ENCODE measurements at places on chromosomes 3 and 15.

DNA sequence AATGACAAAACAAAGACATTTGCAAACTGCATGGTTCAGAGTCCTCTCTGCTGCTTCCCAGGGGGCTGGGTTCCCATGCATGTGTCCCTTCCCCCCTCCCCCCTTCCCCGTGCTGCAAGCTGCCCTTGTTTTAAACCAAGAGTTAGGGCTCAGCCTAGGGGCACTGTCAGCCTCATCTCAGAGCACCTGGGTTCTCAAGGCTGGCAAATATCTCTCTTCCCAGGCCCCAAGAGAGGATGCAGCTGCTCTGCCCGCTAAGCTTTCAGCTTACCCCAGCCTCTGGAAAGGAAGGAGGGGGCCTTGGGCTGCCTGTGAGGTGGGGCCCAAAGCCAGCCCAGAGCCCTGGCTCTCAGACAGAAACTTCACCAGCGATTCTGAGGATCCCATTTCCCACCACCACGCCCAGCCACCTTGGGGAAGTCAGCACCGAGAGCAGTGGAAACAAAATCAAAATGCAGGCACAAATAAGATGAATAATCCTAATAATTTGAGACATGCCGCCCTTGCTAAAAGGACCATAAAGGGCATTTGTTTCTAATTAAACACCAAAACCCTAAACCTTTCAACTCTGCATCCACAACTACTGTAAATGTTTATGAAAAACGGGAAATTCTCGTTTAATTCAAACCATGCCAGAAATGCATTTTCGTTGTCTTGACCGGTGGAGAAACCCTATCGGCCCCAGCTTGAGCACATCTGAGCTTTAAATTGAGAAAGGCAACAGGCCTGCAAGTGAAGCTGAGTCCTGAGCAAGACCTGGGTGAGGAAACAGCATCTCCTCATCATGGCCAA lies 67.7 kb upstream of the WNT5A start:
- DNase-seq: no peak

- no peak for DNase-seq
These were observed 175.3 kb downstream of the PLCL2 start for GRCh38 chr3:17059989-17060550.

DNA sequence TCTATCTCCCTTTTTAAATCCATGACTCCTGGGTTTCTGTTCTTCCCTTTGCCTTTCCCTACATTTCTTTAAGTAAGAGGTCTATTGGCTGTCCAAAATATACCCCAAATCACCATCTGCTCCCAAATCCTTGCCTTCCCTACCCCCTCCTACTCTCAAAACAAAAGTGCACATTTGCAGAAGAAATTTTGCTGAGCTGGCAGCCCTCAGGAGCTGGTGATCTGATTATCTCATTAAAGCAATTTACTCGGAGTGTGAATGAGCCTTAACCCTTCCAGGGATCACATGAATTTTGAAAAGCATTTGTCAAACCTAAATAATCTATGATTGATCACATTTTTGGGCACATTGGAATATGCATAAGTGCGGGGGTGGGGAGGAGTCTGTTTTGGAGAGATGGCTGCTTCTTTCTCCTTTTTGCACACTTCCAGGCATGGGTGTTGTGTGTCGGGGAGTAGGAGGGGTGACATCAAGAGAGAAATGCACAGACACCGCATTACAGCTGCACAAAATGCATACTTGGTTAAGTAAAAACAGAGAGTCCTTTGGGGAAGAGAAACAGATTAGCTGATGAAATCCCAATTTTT lies 892.6 kb downstream of the TUSC7 start:
- DNase-seq: no peak

GRCh38 chr3:150273396-150273795 lies 134.7 kb upstream of the TSC22D2 start:
- DNase-seq: no peak

GRCh38 chr15:91950631-91951329 lies 97.3 kb downstream of the SLCO3A1 start:
- DNase-seq: no peak

GRCh38 chr3:156628836-156629618 lies 45.4 kb upstream of the TIPARP start:
- no peak for DNase-seq

DNA sequence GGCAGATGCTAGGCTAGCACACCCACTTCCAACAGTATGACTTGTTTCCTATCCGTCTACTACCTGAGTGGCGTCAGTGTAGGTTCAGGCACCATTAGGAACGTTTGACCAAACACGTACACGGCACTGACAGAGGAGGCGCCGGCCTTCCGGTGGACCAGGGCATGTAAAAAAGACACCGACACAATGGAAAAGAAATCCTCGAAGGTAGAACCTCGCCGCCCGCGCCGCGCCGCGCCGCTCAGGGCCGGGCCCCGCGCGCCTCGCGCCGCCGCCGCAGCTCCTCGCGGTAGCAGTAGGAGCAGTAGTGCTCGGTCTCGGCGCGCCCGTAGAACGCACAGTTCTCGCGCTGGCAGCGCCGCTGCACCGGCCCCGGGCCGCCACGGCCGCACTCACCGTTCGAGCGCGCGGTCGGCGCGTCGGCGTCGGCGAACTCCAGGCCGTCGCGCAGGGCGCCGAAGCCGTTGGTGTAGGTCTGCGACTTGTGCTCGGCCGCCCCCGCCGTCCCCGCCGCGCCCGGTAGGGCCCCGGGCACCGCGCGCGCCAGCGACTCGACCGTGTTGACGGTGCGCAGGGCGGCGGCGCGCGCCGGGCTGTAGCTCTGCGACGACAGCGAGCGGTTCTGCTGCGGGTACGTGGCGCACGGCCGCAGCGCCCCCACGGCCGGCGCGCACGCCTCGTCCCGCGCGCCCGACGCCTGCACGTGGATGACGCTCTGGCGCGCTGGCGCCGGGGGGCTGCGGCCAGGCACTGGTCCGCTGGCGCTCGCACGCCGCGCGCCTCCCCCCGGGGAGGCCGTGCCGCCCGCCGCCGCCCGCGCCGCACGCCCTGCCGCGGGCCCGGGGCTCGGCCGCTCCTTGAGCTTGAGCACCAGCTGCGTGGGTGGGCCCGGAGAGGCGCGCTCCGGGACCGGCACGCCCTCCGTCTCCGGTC lies 156.7 kb downstream of the KLF13 start:
- DNase-seq: peak; percentile 39

- DNase-seq: no peak
These were observed 730 bp downstream of the HIGD1A start for GRCh38 chr3:42803414-42804105.

DNA sequence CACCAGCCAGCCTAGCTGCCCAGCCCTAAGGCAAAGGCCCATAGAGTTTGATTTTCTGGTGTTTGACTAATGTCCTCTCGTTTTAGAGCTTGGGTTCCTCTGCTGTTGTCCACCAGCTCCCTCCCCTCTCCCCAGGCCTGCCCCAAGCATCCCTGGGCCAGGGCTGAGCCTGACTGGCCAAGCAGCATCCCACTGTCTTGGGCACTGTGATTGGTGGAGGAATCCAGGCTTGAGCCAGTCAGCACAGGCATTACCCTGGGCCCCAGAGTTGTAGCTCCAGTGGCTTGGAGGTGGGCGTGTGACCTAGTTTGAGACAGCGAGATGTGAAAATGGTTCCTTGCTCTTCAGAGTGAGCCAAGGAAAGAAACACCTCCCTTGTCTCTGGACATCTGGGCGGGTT lies 155.3 kb upstream of the MEF2A start:
- DNase-seq: no peak

DNA sequence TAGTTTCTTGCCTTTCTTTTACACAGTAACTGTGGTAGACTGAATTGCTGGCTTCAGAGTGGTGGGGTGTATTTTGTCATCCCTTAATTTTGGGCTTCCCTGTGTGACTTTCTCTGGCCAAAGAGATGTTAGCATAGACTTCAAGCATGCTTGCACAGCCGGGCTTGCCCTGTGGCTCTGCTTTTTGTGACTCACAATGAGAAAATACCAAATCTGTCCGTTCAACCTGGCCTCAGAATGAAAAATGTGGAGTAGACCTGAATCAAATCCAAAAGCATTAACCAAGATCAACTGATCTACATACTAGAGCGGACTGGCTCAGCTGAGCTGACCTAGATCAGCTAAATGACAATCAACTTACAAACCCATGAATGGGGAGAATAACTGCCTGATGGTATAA lies 51.4 kb downstream of the PLAAT1 start:
- DNase-seq: no peak

DNA sequence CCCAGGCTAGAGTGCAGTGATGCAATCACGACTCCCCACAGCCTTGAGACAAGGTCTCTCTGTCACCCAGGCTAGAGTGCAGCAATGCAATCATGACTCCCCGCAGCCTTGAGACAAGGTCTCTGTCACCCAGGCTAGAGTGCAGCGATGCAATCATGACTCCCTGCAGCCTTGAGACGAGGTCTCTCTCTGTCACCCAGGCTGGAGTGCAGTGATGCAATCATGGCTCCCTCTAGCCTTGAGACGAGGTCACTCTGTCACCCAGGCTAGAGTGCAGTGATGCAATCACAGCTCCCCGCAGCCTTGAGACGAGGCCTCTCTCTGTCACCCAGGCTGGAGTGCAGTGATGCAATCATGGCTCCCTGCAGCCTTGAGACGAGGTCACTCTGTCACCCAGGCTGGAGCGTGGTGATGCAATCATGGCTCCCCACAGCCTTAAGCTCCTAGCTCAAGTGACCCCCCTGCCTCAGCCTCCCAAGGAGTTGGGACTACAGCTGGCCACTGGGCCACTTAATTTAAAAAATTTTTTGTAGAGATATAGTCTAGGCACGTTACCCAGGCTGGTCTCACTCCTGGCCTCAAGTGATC lies 26.1 kb downstream of the TFRC start:
- DNase-seq: no peak

- DNase-seq: no peak
These were observed 27.6 kb upstream of the TOP2B start for GRCh38 chr3:25692341-25692740.

GRCh38 chr3:117052395-117052794 lies 342.8 kb downstream of the TUSC7 start:
- no peak for DNase-seq

DNA sequence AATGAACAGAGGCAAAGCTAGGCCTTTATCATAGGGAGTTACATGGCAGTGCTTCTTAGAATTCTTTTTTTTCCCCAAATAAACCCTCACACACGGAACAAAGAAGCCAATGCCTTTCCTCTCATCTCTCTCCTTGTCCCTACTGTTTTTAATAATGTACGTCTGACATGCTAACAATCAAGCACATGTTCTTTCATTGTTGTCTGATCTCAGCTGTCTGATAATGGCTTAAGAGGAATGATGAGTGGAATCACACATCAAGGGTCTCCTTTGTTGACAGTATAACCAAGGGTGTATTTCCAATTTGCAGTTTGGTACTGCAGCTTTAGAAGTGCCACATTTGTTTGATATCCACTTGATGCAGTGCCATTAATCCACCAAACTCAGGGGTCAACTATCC lies 34.8 kb upstream of the EPHA3 start:
- DNase-seq: no peak

- no peak for DNase-seq
These were observed 37.7 kb downstream of the AMOTL2 start for GRCh38 chr3:134336587-134336986.

DNA sequence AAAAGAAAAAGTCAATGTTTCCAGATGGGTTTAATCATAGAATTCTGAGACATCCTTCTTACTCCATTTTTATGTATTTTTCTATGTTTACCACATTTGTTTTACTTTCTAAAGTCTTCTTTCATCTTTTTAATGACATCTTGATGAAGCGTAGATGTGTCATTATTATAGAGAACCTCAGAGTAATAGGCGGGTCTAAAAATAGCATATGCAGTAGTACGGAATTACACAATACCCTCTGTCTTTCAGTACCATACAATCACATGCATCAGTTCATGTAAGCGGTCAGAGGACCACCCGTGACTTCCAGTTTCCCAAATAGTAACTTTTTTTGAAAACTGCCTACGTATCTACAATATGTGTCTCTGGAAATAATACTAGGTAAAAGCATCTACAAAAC lies 224.0 kb downstream of the PLOD2 start:
- no peak for DNase-seq

DNA sequence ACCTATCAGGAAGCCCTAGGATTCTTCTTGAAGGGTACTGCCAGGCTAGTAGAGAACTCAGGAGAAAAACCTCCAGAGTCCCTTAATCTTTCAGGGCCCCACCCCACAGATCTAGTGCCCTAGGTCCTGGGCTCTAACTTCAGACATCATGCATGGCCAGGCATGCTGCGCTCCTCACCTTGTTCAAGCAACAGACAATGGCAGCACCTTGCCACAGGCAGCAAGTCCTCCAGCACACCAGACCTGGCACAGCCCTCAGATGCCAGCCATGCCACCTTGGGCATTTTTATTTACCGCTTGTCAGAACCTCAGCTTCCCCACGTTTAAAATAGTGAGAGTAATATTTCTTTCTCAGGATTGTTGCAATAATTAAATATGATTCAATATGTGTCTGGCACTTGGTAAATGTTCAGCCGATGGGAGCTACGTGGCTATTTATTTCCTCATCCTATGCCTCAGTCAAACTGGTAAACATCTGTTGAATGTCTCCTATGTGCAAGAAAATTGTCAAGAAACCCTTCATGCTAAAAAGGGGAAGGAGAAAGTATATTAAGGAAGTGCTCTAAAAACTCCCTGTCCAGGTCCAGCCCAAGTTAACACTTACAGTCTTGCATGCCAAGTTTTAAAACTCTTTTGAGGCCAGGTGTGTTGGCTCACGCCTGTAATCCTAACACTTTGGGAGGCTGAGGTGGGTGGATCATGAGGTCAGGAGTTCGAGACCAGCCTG lies 14.5 kb upstream of the CCR1 start:
- no peak for DNase-seq

DNA sequence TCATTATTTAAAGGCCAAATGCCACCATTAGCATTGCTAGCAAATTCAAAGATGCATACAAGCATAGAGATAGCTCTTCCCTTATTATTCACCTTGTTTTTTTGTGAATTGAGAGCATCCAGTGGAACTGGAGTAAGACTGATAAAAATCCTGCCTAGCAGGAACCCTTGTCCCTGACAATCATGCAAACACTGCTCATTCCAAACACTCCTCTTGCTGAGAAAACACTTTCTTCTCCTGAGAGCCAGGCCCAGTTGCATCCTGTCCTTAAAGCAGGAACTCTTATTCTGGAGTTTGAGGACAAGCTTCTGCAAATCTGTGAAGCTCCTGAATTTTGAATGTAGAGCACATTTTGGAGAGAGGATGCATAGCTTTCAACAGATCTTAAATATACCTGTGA lies 49.3 kb upstream of the KCNMB2 start:
- no peak for DNase-seq

DNA sequence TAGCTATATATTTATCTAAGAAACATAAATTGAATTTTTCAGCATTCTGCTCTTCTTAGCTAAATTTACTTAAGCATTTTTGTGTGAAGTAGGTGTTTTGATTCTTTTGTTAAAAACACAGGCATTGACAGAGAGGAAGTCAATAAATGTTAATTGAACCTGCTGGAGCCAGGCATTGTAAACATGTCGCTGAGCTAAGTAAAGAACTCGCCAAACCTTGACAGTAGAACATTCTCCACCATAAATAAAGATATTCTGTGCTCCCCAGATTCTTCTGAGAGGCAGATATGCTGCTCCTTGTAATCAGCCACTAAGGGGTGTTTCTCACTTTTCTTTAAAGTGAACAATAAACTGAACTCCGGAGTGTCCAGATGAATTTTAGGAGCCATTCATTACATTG lies 38.4 kb downstream of the SYNM start:
- no peak for DNase-seq
